ENCODE measurements at places on chromosomes 5 and 9.

- no peak for DNase-seq
These were observed 166 bp downstream of the SEPTIN8 start for GRCh38 chr5:132776938-132777208.

- no peak for DNase-seq
These were observed 5.8 kb downstream of the DPP7 start for GRCh38 chr9:137108608-137109249.

GRCh38 chr9:129694243-129694646 is 28.8 kb downstream of the PRRX2 start:
- DNase-seq = peak; percentile 54

DNA sequence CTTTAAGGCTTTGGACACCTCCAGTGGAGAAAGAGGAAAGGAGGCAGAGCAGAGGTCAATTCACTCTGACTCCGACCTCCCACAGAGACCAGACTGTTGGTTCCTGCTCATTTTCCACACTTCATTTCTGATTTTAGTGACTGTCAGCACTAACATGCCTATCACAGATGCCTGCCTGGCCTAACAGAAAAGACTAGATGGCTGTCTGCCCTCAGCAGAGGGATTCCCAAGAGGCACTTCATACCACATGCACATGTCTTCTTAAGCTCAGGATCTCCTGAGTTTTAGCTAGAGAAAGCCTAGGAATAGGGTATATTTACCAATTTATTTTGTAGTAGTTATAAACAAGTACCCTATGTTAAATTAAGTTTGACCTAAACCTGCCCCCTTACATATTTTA is 336.0 kb downstream of the ENC1 start:
- DNase-seq = no peak

- DNase-seq = peak; percentile 99
These were observed 7.4 kb upstream of the SPDL1 start for GRCh38 chr5:169576181-169576598.

- no peak for DNase-seq
These were observed 49.5 kb upstream of the DENND4C start for GRCh38 chr9:19180991-19181390.

DNA sequence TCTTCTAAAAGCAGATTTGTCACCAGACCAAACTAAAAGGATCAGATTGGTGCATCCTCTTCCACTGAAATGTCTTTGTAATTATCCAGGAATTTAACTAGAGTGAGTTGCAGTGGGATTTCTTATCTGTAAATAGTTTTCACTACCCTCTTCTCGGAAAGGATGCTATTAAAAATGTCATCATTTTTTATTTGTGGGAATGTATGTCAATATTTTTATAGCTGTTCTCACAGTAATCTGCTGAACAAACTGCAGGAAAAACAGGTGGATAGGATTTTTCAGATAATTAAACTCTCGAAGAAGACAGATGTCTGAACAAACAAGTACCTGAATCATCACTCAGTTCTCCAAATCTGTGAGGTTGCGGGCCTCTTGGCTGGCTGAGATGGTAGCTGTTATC is 62.7 kb downstream of the RAB14 start:
- no peak for DNase-seq

DNA sequence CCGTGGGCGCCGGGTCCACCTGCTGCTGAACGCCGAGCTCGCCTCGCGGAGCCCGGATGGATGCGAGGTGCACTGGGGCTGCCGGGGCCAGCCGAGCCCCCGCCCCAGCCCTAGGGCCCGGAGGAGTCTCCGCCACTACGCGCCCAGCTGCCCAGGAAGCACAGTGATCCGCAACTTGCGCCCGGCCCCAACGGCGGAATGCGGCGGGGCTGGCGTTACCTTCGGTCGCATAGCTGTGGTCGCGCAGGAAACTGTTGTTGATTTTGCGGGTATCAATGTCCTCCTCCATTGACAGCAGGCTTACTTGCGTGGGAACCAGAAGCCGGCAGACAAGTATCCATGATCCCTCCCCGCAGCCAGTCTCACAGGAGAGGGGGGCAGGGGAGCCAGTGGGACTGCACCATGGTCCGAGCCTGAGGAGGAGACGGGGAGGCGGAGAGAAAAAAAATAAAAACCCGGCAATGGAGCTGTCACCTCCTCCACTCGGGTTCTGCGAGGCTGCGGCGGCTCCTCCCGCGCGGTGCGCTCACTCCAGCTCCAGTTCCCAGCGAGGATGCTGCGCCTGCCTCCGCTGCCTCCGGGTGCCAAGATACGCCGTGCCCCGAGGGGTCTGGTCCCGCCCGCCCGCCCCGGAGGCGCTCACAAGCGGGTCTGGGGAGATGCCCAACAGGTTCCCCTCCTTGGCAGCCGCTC is 628 bp downstream of the PPP2R2B start:
- DNase-seq = peak; percentile 4

- no peak for DNase-seq
These were observed 204.1 kb downstream of the GABBR2 start for GRCh38 chr9:98504298-98505282.

DNA sequence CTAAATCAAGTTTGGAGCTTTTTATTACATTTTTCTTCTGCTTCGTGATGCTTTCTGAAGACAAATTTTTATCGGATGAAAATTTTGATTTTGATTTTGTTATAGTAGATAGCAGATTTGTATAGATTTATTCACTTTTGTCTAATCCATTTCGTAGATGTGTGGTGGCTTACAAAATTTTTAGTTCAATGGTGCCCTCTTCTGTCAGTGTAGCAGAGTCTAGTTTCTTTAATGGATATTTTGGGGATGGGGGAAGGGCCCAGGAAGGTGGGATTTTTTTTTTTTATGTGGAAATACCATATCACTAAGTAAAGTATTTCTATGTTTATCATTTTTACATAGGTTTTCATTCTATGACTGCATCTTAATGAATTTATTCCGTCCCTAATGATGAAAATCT is 259.9 kb upstream of the TARS1 start:
- peak; percentile 88 for DNase-seq

GRCh38 chr9:23821375-23822181 is 4.5 kb downstream of the ELAVL2 start:
- no peak for DNase-seq

- peak; percentile 77 for DNase-seq
These were observed 680 bp downstream of the GOLPH3 start for GRCh38 chr5:32173267-32174010.

DNA sequence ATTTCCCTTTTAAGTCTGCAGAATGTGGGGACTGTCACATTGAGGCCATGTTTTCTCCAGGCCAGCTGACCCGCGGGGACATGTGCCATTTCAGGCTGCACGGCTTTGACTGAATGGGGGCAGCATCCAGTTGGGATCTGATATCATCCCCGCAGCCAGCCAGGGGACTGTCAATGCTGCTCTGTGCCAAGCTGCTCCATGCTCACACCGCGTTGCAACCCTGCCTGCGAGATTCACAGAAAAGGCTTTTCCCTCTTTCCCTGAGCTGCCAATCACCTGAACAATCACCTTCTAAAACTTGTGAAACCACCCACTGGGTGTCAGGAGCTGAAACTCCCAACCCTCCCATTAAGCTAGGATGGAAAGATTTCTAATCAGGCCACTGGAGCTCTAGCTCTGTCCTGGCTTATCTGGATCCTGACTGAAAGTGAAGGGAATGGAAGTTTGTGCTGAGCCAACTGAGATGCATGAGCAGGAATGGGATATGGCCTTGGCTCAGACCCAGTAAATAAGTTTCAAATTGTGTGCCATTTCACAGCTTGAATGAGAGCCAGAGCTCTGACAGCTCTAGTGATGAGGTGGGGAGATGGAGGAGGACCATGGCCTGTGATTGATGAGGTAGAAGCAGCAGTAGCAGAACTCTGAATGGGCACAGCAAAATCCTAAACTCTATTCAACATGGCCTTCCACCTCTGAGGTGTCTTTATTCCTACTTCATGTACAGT is 34.5 kb upstream of the ZNF366 start:
- no peak for DNase-seq

GRCh38 chr9:35380039-35380438 is 109.9 kb upstream of the RUSC2 start:
- no peak for DNase-seq

- no peak for DNase-seq
These were observed 764 bp upstream of the GRIN1 start for GRCh38 chr9:137138058-137138721.

DNA sequence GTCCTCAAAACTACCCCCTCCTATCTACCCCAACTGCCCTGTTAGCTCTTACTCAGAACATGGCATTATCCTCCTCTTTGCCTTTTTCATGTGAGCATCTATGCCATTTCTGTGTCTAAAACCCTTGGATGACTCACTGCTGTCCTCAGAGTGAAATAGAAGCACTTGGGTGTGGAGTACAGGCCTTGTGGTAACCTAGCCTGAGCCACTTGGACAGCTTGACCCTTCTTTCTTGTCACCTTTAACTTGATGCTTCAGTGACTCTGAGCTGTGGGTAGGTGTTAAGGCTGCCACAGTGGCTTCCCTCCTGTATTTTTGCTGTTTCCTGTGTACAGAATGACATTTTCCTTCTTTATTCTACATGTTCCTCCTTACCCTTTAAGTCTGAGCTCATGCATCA is 391.4 kb downstream of the SH3GL2 start:
- no peak for DNase-seq

DNA sequence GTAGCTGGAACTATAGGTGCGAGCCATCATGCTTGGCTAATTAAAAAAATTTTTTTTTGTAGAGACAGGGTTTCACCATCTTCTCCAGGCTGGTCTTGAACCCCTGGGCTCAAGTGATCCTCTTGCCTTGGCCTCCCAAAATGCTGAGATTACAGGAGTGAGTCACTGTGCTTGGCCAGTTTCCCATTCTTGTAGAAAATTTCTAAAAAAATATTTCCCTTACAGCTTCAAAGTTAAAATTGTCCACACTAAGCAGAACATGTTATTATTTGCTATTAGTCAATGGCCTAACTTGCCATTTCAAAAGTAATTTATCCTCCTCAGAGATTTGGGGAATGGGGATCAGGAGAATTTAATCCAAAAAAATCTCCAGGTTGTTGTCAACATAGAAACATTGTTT is 40.1 kb downstream of the SLC38A9 start:
- peak; percentile 62 for DNase-seq

GRCh38 chr9:34636791-34637355 is 714 bp downstream of the SIGMAR1 start:
- peak; percentile 44 for DNase-seq

- DNase-seq = no peak
These were observed 14.5 kb downstream of the ABCA2 start for GRCh38 chr9:137013571-137013940.

DNA sequence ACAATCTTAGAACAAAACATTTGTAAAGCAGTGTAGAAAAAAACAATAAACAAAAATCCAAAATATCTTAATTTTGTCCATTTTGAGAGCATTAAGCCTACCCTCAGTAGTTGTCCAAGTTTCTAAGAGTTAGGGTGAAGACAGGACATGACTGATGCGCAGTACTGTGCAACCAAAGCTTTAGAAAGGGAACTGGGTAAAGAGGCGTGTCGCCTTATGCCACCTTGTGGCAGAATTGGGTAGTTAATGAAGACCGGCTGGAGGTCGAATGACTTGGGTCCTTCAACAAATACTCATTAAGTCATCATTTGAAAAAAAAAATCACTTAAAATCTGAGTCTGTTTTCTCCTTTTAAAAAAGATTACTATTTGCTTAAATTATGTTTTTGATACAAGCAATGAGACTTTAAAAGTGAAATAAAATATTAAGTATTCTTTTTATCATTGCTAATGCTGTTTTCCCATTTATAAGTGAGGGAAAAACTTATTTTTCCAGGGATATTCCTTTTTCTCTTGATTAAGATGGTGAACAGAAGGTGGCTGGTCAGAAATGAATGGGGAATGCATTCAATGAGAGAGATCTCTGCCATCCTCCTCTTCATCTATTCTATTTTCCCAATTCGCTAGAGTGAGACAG is 3.5 kb upstream of the RNF20 start:
- peak; percentile 82 for DNase-seq

- DNase-seq = peak; percentile 78
These were observed 70.7 kb upstream of the RNF38 start for GRCh38 chr9:36470643-36471290.

DNA sequence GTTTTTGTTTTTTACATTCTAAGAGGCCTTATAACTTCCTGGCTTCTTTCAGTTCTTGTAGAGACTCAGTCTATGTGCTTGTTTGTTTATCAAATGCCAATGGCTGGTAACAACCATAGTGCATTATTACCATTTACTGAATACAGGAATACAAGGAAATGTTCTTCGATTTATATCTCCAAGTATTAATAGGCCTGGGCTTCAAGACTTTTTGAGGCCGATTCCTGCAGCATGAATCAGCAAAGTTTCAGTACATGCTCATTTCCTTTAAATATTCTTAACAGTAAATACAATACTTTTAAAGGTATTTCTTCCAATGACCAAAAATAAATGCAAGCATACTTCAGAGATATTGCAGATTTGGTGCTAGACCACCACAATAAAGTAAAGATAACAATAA is 535.3 kb downstream of the EFNA5 start:
- DNase-seq = peak; percentile 44

- DNase-seq = no peak
These were observed 88.1 kb downstream of the KIF4B start for GRCh38 chr5:155101697-155102096.

- DNase-seq = no peak
These were observed 237.1 kb upstream of the PUM3 start for GRCh38 chr9:3080951-3081350.

DNA sequence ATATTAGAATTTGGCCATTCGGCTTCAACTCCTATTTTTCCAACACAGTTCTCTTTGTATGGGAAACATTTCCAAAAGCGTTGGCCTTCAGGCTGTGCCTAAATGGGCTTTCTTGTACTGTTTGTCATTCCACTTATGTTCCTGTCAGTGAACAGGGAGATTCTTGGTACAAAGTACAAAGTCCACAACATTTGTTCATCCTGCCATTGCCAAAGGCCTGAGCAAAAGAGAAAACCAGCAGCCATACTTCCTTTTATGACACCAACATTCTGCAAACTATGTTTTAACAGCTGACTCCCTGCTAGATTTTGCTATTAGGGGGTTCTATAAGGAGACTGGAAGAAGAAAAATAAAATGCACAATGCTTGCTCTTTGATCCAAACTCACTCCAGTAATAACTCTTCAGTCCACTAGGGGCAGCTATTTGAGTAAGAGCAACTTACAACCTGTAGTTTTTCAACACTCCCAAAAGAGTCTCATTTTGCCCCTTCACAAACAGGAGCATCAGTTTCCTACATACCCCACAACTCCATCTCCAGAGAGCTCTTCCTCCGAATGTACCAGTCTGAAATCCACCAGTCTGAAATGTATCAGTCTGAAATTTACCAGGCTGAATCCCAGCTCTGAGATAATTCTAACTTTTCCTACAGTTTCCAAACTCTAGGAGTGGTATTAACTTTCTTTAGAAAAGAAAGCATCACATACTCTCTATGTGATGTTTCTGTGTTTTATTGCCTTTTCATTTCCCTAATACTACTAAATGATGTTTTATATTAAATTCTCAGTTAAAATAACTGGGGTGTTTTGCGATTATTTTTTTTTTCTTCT is 693.8 kb downstream of the DNAH5 start:
- DNase-seq = peak; percentile 1

- DNase-seq = peak; percentile 34
These were observed 268.5 kb downstream of the ARRDC3 start for GRCh38 chr5:91114658-91115057.

DNA sequence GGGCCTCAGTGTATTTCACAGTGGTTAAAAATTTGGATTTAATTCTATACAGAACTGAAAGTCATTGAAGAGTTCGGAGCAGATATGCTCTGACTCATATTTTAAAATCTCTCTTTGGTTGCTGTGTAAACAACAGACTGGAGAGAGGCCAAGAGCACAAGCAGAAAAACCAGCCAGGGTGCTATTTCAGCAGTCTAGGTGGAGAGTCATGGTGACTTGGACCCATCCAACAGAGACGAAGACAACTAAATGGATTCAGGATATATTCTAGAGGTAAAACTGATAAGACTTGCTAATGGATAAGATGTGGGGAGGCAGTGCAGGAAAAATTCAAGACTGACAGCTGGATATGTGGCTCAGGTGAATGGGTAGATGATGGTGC is 168.9 kb downstream of the MAPKAP1 start:
- DNase-seq = peak; percentile 93

Measured in fibroblast of the aortic adventitia (primary cell).